ENCODE measurements at places on chromosomes 1 and 21.

DNA sequence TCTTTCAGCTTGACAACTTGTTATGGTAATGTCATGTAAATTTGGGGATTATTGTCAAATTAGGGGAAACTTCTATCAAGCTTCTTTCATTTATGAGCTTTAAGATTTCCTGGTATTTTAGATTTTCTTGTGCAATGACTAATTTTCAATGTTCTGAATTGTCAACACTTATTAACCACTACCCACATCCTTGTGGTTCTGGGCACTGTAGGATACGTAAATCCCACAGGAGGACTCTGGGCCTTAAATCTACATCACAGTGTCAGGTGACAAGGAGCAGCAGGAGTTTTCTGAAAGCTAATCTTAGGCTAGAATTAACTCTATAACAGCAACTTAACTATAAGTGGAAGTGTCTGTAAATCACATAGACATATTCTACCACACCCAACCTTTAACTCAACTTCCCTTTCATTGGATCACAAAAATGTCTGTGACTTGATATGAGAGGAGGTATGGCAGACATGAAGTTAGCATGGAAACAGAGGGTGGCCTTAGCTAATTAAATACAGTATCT lies 397.7 kb downstream of the HLX start:
- no peak for DNase-seq

- no peak for DNase-seq
These were observed 45.8 kb downstream of the MIGA1 start for GRCh38 chr1:77825131-77825709.

GRCh38 chr1:61950418-61950817 lies 208.1 kb downstream of the PATJ start:
- DNase-seq: no peak

GRCh38 chr21:31198575-31198974 lies 145.5 kb downstream of the TIAM1 start:
- DNase-seq: no peak

GRCh38 chr1:240906477-240906876 lies 294.5 kb upstream of the GREM2 start:
- DNase-seq: no peak

GRCh38 chr1:75632350-75632949 lies 21.5 kb upstream of the SLC44A5 start:
- DNase-seq: no peak

- no peak for DNase-seq
These were observed 5.2 kb downstream of the AK2 start for GRCh38 chr1:33031506-33031905.

DNA sequence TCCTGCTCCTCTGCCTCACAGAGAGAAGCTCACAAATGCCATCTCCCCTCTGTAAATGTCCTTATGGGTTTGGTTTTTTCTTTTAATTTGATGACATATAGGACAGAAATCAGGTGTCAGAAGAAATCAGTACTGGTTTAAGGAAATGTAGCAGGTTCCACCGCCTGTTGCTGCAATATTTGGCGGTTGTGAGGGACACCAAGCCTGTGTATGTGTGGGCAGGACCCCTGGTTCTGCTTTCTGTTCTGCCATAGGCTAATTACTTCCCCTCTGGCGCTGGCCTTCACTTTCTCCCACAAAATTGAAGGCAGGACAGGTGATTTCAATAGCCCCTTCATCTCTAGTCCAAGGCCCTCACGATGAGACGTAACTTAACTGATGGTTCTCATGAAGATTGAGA lies 69.2 kb downstream of the PRDM2 start:
- no peak for DNase-seq

DNA sequence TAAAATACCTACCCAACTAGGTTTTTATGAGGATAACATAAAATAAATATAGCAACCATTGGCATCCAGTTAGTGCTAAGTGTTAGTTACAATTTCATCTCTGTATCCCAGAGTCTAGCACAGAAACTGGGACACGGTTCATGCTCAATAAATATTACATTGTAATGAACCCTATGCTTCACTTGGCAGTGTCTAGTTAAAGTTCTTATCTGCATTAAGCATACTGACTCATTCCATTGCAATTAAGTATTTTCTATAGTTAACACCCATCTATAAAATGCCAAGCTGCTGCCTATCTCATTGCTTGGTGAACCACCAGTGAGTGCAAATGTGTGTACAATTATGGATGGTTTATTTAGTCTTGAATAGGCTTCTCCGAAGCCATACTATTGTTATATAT lies 15.2 kb downstream of the CHML start:
- no peak for DNase-seq

DNA sequence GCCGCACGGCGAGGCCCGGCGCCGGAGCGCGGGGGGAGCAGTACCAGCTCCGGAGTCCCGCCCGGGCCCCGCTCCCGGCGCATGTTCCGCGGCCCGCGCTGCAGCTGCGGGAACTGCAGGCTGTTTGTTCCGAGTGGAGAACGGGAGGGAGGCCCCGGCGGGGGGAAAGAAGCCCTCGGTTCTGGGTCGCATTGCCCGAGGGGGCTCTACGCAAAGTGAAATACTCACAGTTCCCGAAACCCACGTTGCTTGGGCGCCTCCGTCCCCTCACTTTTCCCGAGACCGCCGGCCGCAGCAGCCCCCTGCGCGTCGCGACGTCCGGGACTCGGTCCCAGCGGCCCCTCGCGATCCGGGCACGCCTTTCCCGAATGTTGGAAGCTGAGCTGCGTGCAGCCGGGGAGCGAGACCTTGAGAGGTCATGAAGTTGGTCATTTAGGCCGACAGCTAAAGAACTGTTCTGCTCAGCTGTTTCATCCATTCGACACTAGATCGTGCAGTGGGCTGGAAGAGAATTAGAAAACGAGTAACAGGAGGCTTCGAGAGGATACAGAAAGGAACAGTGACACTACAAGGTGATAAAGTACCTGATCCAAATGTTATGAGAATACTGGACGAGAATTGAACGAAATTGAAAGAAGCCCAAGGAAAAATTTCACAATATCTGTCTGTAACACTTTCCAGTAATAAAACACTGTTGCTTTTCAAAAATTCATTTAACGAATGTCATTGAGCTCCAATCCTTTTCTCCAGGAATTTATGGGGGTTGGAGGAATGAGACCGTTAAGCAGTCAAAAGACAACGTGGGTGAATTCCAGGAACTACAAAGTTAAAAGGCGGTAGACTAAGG lies 657 bp upstream of the LIN9 start:
- no peak for DNase-seq

- DNase-seq: no peak
These were observed 349.7 kb upstream of the C1orf87 start for GRCh38 chr1:60423146-60423780.

DNA sequence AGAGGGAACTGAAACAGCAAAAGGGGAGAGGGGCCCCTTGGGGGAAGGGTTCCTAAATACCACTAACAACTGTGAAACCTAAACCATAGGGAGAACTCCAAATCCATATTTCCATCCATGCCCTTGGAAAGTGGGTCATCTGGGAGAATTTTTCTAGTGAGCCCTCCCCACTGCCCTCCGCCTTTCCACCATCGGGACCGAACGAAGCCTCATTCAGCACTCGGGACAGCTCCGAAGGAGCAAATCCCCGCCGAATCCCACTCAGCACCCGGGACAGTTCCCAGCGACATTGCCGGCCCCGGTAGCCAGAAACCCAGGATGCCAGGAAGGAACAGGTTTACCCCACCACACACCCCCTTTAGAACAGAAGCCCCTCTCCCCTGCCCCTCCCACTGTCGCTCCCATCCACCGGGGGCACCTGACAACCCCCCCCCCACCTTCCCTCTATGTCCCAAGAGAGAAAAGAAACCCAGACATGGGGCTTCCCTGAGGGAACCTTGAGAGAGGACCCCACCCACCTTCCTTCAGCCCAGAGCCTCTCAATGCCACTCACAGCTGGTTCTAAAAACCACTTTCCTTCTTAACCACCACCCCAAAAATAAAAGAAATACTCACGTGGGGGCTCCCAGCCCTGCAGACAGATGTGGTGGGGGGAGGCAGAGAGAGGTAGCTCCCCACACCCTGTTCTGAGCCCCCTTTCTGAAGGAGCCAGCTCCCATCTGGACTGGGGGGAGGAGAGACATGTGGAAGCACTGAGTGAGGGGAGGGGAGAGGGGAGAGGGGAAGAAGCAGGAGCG lies 4.5 kb downstream of the DLGAP3 start:
- peak; percentile 17 for DNase-seq

DNA sequence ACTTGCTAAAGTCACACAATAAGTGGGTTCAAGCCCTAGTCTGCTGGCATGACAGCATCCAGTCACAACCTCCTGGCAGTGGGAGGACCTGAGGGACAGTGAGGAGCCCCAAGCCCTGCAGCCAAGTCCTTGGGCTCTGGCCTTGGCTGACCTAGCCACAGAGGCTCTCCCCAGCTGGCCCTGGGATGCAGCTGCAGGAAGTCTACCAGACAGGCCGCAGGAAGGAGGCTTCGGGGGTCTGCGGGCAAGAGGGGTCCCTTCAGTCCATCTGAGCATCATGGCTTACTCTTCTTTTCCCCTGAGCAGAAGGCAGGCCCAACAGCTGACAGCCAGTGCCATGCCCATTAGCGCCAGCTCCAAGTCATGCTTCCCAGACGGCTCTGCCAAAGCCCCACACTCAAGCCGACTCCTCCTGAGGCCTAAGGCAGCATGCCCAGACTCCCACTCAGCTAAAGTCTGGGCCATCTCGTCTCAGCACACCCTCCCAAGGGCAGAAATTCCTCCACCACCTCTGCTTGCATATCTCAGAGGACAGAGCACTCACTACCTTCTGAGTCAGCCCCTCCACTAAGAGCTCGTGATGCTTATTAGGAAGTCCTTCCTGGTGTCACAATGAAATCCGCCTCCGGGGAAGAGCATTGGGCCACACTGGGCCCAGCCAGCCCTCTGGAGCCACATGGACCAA lies 20.1 kb downstream of the SLC1A7 start:
- DNase-seq: no peak

DNA sequence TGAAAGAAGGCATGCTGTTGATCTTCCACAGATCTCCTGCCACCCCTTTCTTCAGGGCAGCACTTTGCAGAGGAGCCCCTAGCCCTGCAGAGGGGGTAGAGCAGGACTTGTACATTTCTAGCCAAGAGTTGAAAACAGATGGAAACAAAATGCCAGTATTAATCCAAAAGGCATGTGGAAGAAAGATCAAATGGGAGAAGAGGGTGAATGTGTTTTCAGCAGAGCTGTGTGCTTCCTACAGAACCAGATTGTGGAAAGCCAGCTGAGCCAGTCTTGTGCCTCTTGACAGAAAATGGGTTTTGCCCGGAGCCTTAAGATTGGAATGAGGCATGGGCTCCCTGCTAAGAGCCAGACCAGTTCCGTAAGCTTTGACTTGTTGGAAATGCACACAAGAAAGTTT lies 105.2 kb upstream of the TSPAN2 start:
- DNase-seq: no peak

- DNase-seq: no peak
These were observed 810 bp downstream of the RGS5 start for GRCh38 chr1:163201906-163202305.

GRCh38 chr1:164333387-164333786 lies 225.6 kb upstream of the PBX1 start:
- DNase-seq: no peak

DNA sequence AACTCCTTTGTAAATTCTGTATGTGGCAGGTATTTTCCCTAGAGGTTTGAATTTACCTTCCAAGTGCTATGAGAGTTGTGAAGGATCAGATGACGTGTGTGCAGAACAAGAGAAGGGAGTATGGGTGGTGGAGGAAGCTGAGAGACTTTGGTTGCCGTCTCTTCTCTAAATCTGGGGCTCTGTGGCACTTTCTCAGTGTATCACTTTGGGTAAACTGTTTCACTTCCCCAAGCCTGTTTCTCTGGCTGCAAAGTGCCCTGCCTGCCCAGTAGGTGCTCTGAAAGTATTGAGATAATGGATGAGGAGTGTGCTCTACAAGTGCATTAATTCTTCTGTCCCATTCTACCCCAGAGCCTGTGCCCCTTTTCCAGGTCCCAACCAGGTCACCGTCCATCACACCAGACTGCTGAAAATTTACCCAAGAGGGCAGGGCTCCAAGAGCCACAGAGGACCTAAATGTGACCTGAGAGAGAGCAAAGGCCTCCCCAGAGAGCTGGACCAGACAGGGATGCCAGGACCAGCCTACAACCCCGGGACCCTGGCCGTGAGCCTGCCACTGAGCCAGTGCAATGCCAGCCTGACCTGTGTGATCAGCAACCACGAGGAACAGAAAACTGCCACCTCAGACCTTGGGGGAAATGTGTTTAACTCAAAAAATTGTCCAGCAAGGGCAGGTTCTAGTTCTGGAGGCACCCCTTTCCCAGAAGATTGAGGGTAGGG lies 131.6 kb upstream of the ETV3 start:
- no peak for DNase-seq

- DNase-seq: no peak
These were observed 386.1 kb downstream of the RWDD3 start for GRCh38 chr1:95620076-95620475.

- no peak for DNase-seq
These were observed 64.3 kb upstream of the TTC34 start for GRCh38 chr1:2865571-2866421.

GRCh38 chr1:92043621-92044020 lies 13.8 kb downstream of the EPHX4 start:
- DNase-seq: no peak

- DNase-seq: no peak
These were observed 223.0 kb upstream of the ADAMTS5 start for GRCh38 chr21:27189870-27190269.

GRCh38 chr21:31479222-31479621 lies 135.2 kb upstream of the TIAM1 start:
- no peak for DNase-seq

- no peak for DNase-seq
These were observed 2153.9 kb downstream of the NCAM2 start for GRCh38 chr21:23152130-23152529.

- no peak for DNase-seq
These were observed 15.7 kb downstream of the MATN1 start for GRCh38 chr1:30707412-30708360.

DNA sequence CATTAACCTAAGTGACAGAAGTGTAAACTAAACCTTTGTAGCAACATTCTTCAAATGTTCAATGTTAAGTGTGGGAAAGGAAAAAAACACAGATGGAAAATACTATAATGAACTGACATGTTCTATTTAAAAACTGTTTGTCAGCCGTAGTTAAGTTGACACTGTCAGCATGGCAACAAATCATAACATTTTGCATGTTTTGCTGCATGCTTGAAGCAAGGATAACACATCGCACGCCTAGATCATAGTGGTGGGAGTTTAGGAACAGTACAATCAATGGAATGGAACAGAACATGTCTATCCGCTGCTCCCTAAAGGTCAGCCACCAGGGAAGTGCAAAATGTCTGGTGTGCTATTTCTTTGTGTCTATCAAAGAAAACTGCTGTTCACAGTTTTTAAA lies 62.5 kb upstream of the ESRRG start:
- DNase-seq: no peak

DNA sequence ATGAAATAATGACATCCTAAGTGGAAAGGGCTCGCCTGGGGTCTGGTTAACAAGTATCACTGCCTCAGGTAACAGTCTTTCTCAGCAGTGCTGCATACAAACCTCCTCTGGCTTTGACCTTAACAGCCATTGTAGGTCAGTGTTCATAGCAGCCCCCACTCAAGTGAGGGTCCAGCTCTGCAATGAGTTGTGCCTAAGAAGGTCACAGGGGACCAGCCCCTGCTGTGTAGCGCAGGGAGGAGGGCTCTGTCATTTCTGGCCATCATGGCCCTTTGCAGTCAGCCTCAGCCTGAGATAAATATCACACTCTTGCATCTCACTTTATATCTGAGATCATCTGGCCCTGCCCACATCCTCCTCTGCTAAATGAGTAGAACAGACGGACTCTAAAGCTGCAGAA lies 18.1 kb upstream of the MYSM1 start:
- no peak for DNase-seq
